NCI-H748 treated with DMSO at 0.1 percent for 48 hours (cell line): ENCODE measurements at places on chromosomes 1 and 21.

- DNase-seq: no peak
Measured at GRCh38 chr1:78054559-78054958, 8.8 kb downstream of the GIPC2 start.

DNA sequence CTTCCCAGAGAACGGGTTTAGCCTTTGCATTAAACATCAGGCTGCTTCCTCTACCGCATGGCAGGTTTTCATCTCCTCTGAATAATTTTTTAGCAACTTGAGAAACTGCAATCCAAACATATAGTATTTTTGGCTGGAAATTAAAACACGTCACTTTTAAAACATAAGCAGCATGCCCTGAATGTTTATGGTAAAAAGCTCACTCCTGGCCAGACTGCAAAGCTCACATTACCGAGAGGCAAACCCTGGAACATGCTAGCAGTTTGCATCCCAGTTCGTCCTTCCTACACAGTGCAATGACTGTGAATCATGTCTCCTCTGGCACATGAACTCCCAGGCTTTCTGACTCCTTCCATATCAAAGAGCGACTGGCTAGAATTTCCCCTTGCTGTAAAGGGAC, 312.3 kb downstream of the RRAGC start:
- DNase-seq: no peak

GRCh38 chr1:84698151-84699110, 8.2 kb upstream of the SSX2IP start:
- no peak for DNase-seq

DNA sequence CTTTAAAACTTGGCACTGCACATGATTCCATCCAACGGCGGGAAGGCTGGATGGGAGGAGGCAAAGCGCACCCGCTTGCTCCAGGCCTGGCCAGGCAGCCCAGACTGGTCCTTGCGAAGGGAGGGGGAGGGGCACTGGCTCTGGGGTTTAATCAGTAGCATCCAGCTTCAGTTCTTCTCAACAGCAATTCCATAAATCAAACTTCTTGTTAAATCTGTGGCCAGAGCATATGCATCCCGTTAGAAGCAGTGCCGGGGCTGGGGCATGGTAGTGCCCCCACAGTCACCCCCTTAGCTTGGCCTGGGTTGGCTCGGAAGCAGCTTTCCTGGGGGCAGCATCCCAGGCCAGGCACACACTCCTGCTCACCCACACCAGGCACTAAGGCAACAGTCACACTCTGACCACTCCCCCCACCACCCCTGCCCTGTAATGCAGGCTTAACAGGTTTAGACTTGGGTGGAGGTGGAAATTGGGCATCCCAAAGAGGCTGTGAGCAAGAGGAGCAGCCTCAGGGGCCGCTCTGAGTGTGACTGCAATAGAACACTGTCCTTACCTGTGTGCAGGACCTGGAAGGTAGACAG, 94.1 kb upstream of the CASZ1 start:
- no peak for DNase-seq

- no peak for DNase-seq
Measured at GRCh38 chr1:183732236-183732880, 72.6 kb upstream of the RGL1 start.
